ENCODE measurements at places on chromosomes 3 and 15.

DNA sequence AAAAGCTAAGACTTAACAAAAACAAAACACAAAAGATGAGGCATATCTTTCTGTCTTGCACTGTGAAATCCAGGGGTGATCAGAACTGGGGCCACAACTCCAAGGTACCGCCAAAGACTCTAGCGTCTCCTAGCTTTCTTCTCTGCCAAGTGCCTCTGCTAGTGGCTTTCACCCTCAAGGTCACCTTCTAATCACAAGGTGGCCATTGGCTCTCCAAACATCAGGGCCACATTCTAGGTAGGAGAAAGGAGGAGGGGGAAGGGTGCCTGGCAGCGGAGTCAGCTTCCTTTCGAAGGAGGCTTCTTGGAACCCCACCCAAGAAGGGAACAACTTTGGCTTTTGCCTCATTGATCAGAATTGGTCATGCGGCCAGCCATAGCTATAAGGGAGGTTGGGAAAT lies 168.8 kb upstream of the SMAD3 start:
- no peak for DNase-seq

GRCh38 chr3:12268049-12268735 lies 20.7 kb upstream of the PPARG start:
- no peak for DNase-seq

DNA sequence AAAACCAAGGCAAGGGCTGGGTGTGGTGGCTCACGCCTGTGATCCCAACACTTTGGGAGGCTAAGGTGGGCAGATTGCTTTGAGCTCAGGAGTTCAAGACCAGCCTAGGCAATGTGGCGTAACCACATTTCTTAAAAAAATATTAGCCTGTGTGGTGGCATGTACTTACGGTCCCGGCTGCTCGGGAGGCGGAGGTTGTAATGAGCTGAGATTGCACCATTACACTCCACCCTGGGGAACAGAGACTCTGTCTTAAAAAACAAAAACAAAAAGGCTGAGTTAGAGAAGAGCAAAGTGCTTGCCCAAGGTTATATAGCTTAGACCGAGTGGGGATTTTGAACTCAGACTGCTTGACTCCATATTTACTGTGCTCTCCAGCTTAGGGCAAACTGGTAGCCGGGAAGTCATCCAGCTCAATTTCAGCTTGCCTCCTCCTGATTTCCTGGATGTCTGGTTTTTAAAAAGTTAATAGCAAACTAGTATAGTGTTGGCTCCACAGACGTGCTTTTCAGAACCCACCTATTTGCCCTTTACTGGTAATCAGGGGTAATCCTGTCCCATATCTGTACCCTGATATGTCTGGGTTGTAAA lies 138.9 kb downstream of the CACNA1D start:
- no peak for DNase-seq

DNA sequence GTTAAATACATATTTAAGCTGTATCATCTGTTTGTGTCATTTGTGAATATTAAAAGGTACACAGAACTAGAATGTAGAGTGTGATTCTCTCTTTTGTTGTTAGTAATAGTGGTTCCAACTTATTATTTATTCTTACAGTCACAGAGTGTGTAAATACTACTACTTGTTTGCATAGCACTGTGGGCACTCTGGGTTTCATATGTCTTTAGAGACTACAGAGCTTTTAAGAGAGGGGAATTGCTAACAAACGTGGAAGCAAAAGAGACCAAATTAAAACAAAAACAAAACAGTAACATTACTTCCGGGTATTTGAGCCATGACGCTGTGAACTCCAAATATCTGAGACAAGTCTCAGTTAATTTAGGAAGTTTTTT lies 828.0 kb upstream of the DPPA4 start:
- DNase-seq: no peak

DNA sequence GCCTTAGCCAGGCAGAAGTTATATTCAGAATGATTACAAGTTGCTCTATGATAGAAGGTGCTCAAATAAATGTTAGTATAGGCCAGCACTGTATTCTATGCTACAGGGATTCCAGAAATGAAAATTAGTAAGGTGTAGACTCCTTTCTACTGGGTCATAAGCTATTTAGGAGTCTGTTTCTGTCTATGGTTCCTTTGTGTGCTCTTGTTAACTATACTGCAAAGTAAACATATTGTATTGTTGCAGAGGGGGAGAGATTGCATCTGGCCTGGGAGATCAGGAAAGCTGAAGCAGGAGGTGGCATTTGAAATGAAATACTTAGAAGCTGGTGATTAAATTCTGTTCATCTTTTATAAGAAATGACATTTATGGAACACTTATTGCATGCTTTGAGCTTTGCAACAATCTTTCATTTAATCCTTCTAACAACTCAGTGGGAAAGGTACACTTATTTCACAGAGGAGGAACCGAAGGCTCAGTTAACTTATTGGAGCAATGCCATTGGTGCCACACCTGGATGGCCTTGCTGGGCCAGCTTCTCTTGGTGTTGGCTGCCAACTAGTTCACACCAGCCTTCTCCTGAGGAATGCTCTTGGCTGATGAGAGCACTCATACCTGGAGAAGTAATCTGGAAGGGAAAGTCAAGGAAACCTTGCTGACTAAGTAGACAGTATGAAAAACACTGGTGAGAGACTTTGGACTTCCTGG lies 39.1 kb downstream of the ABHD5 start:
- DNase-seq: no peak

- no peak for DNase-seq
Observed at GRCh38 chr15:57031605-57032004, 113.2 kb downstream of the TCF12 start.

DNA sequence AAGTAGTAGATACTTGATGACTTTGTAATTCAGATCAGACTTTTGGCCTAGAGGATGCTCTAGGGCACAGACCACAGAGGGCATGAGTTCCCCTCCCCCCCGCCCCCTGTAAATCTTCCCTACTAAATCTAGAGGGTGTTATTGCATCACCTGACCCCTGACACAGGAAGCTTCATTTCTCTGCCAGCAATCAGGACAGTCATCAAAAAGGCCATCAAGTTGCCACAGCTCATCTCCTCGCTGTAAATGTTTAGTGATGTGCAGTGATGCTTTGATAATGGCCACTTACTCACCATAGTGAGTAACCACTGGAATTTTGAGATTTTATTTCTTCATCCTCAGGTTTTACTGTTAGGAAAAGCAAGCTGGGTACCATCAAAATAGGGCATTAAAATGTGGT lies 289.2 kb upstream of the CHRM5 start:
- no peak for DNase-seq

GRCh38 chr15:84034578-84035398 lies 200.8 kb upstream of the GOLGA6L4 start:
- no peak for DNase-seq

DNA sequence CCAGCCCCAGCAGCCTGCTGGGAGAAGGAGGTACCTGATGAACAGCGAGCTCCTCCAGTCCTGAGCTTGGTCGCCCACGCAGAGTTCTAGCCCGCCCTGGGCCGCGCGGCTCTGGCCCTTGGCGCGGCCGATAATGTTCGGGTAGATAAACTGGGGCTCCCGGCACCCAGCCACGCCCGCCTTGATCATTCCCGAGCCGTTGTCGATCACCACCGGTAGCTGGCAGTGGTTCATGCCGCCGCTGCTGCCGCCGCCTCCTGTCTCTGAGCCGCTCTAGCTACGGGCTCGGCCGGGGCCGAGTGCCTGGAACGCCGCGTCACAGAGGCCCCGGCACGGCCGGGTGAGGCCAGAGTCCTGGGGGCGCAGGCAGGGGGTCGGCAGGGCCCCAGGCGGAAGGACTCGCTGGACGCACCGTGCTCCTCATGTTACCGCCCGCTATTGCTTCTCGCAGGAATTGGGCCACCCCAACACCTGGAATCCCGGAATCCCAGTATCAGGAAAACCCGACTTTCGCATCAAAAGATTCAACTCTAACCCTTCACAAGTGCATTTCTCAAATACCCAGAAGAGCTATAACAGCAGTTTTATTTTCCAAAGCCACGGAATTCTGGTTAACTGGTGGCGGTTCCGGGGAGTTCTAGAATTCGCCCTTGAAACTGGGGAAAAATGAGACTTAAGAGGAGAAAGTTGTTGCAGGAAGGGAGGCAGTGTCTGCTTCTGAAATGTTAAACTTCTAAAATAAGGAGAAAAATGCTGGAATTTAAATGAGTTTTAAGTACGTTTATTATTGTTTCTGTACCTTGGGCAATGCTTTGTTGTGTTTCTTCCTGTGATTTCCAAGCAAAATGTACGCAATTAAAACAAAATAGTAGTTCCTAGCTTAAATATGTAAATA lies at the start of gene ACTRT3:
Gene ACTRT3 (minus strand): TSS at position 275 of the 895 bp plus-strand sequence. CDS start 41 bp downstream, at position 234.
- peak; percentile 15 for DNase-seq

DNA sequence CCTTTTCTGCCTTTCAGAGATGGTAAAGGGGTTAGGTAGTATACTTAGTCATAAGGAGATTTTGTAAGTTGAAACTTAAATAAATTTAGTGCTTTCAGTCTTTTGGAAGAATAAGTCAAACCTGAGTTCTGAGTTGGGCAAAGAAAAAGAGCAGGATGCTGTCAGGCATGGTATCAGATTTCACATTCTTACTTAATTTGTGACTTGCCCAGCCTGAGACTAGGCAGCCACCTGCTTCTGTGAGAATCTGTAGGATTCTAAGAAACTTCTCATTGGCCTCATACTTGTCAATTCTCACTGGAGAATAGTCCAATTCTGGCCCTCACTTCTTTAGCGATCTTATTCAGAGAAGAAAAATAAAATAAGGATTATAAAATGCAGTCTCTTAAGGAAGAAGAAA lies 577.5 kb downstream of the DIPK2A start:
- DNase-seq: no peak

Measured in esophagus squamous epithelium (tissue), 5 donors.